Substantia nigra (tissue), 51 donors: ENCODE measurements at places on chromosomes 5 and 9.

DNA sequence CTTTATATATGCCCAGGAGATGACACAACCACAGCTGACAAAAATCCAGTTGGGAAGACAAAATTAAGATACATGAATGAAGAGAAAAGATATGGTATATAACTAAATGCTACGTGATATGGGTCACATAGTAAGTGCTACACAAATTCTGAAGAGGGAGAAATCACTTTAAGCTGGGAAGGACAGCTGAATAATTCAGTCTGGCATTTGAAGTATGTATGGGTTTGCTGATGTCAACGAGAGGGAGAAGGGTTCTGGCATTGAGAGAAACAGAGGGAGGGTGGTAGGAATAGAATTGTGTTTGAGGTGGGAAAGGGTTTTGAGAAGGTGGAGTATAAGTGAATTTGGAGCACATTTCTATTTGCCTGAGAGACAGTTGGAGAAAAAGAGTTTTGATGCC is 6.7 kb upstream of the SLIT3 start:
- DNase-seq, result no peak

DNA sequence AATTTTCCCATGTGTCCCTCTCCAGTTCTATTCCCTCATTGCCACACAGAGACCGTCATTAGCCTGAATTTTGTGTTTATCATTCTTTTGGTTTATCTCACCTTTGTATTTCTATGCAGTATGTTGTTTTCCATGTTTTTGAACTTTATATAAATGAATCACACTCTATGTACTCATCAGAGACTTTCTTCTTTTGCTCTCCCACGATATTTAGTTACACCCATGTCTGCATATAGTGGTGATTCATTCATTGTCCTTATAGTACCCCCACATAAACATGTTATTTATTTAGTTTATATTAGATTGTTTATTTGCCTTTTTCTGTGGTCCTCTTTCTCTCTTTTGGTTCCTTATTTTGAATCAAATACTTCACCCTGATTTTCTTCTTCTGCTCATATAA is 199.7 kb downstream of the FSTL4 start:
- DNase-seq, result no peak

DNA sequence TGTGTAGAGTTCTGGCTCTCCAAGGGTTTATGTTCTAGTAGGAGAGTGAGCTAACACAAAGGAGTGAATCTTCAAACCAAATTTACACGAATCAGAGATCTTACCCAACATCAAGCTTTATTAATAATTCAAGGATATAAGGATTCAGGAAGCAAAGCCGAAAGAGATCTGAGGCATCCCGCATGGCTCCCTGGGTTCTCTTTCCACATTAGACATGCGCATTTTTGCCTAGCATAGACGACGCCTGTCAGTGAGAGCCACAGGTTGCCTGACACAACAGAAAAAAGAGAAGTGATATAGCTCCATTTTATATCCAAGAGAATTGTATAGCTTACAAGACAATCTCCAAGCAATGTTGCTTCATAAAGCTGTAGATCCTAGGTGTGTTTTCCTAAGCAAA is 52.6 kb downstream of the ESM1 start:
- no peak for DNase-seq

DNA sequence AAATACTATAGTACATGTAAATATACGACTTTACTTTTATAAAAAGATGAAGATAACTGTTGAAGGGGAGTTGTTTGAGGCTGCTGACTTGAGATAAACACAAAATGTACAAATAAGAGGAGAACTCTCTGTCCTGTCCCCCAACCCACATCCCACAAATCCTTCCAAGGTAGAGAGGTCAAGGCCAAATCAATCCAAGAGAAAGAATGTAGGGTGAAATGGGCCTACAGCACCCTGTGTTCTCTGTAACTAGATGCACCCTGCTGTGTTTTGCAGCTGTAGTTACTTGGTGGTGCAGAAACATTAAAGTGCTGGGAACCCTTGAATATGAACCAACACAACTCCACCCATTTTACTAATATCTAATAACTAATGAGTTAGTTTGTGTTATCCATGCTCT is 2.0 kb upstream of the LHFPL2 start:
- no peak for DNase-seq

DNA sequence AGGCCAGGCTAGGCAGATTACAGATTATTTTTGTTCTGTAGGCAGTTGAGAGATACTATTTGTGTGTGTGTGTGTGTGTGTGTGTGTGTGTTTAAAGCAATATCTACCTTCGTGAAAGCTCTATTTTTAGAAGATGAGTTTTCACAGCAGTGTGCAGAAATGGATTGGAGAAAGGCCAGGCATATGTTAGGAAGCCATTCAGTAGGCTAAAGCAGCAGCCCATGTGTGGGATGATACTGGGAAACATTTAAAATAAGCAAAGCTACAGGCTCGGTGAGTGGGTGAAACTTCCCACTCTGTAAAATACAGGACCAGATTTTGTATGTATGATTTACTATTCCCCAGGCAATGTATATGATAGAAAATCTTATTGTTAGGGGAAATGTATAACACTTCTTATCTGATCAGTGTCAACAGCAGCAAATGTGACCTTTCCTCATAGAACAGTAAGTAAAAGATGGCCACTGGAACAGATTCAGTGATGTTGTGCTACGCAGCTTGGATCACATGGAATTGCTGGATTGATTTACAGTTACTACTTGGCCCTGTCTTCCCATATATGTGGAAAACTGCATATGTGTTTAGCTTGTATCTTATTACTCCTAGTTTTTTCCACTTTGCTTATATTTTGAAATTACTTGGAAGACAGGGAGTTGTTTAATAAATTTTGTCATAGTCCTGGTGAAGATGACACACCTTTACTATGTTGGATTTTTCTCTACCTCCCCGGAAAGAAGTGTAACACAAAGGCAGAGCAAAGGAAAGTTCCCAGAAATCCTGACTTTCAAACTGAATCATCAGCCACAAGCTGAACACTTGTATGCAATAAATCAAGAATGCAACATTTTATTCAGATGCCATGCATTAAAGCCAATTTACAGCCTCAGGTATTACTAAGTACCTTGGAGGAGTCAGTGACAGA is 1077.7 kb upstream of the SEMA6A start:
- no peak for DNase-seq

- DNase-seq, result no peak
Measured at GRCh38 chr9:30534455-30534854, 1850.0 kb upstream of the ACO1 start.

- DNase-seq, result no peak
Measured at GRCh38 chr5:53100606-53101005, 9.0 kb downstream of the MOCS2 start.

DNA sequence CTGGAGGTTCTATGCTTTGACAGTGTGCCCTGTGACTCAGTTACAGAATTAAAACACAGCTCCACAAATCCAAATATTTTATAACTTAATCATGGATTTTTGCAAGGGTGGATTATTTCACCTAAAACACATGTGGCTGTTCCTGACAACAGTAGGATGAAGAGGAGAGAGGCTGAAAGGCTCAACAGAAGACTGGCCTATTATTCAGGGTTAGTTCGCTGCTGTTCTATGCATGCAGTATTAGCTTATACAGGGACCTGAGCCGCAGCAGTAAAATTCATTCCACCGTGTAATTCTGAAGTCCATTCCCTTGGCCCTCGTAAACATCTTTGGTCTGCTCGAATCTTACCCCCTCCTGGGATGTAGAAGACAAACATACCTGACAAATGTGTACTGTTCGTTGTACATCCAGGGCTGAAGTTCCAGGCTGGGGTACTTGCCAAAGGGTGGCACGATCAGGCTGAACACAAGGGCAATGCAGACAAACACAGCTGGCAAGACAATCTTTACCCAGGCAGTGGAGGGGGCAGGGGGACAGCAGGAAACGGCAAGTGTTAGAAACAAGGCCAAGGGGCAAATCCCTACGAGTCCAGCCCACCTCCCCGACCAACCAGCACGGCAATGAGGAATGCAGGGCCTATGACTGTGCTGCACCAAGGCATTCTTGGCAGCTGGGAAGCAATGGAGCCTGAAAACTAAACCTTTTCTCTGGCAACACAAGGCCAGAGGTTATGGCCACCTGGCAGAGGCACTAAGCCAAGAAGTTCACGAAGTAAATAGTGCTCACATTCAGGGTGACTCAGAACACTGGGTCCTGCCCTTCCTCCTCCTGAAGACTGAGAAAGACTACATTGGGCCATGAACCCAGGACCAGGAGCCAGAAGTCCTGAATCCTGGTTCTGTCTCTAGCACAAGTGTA is 46.8 kb downstream of the NIPSNAP3B start:
- DNase-seq, result peak; percentile 17

DNA sequence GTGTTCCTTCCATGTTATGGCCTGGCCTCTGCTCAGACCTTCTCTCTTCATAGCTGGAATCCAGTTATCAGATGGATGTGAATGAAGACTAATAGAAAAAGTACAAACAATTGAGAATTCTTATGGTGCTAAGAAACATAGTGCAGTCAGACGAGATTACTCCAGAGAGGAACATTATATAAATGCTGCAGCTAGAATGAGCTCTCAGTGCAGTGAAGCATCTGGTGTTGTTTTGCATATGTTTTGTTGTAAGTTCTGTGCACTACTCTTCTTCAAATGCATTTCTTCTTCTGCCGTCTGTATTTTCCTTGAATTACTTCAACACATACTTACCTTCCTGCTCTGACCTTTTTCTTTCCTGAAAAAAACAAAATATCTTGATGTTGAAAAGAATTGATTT is 602.4 kb upstream of the CDH18 start:
- DNase-seq, result no peak

DNA sequence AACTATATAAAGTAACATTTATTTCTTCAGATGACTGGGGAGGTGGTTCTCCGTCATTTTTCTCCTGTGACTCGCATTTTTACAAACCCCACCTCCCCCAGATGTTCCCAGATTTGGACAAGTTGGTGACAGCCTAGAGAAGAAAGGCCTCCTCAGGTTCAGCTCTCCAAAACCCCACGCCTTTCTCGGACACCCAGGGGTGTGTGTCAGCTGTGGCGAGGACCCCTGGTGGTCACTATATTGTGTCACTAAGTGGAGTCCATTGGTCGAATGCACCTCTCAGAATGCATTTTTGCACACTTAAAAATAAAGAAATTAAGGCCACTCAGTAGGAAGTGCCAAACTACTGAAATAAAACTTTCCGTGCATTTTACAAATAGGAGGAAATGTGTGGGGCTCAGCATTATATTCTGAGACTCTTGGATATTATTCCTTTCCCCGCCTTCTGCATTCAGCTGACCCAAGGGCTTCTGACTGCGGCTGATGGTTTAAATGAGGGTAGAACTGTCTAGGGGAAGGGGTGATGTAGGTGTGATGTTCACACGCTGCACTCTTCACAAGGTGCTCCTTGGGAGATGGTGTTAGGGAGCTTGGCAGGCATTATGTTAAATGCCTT is 47.6 kb downstream of the ACO1 start:
- DNase-seq, result no peak

- DNase-seq, result no peak
Measured at GRCh38 chr5:893711-894110, 1.0 kb downstream of the TRIP13 start.

DNA sequence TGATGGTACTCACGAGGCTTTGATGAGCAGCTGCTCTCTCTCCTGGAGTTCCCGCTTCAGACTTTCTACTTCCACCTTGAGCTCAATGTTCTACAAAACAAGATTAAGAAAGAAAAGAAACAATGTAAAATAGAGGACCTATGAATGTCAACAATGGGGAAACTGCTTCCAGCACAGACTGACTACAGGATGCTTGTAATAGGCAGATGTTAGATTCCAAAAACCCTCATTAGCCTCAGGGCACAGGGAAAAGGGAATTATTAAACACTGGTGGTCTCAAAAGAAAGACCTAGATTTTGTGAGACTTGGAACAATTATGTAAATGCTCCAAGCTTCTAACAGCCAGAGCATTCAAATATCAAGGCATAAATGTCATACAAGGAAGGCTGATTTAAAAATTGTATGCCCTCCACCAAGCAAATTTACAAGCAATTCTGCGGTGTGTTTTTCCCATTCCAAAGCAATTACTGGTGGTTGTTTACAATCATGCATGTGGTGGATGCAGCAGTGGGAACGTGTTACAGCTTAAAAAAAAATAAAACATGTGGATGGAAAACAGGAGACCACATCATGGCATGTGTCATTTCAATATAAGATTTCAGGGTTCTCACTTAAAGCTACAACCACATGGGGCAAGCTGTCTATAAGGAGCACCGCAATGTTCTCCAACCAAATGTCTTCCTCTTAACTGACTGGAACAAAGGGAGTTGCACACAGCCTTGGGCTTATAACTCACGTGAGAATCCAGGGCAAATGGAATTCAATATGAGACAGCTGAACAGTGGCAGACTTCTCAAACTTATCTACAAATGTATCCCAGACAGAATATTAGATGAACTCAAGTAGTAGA is 34.0 kb downstream of the CDK5RAP2 start:
- no peak for DNase-seq

GRCh38 chr9:18490641-18491370 is 16.9 kb downstream of the ADAMTSL1 start:
- DNase-seq, result no peak

GRCh38 chr9:116816484-116816883 is 129.4 kb downstream of the TRIM32 start:
- DNase-seq, result no peak

DNA sequence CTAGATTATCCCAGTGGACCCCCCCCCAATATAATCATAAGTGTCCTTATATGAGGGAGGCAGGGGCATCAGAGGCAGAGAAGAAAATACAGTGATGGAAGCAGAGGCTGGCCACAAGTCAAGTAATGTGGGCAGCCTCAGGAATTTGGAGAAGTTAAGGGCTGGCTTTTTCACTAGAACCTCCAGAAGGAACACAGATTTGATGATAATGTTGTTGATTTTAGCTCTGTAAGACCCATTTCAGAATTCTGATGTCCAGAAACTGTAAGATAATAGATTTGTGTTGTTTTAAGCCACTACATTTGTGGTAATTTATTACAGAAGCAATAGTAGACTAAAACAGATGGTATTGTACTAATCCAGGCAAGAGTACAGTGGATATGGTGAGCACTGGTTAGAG is 36.3 kb upstream of the LRRTM2 start:
- DNase-seq, result no peak

DNA sequence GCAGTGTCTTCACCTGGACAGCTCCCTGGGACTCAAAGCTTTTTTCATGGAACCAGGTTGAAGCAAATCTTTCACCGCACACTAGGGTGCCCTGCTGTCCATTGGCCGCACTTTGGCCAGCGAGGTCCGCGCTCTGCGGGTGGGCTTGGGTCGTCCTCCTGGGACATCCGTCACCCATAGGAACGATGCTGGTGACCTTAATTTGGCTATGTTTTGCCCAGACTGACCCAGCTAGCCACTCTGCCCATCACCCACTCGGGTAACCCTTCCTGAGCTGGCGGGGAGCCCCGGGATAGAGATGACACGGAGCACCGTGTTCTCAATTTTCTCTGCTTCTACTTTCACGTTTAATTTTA is 25.9 kb downstream of the ZDHHC11B start:
- no peak for DNase-seq
